Renal cortical epithelial cell (primary cell): ENCODE measurements at places on chromosomes 16 and 17. TPM values are rescaled to one million over a fixed set of nuclear protein-coding genes. Genes with fewer than 3 reads are reported as not detected.

The EDC4 gene
- 48.4 and 62.9 TPM in 2 replicates for total RNA-seq

The DOC2B gene
- 2.8 and 77.6 TPM in 2 replicates for total RNA-seq

The SCARF1 gene
- 0.55 and 1.6 TPM in 2 replicates for total RNA-seq

The NTN1 gene
- 0.94 and 3.1 TPM in 2 replicates for total RNA-seq

The PLK1 gene
- 0.99 and 8.0 TPM in 2 replicates for total RNA-seq

The ATP2A1 gene
- 0.10 TPM in 1 of 2 replicates, not detected in the other for total RNA-seq

The C17orf67 gene
- total RNA-seq: 0.30 and 0.35 TPM in 2 replicates

The CD300LB gene
- total RNA-seq: not detected in 2 replicates

The RHBDL1 gene
- total RNA-seq: 0.94 and 1.6 TPM in 2 replicates

The LRRC36 gene
- 1.6 TPM in 1 of 2 replicates, not detected in the other for total RNA-seq

The HAP1 gene
- 0.17 and 0.45 TPM in 2 replicates for total RNA-seq

The TPSAB1 gene
- not detected in 2 replicates for total RNA-seq

The NPW gene
- 0.10 TPM in 1 of 2 replicates, not detected in the other for total RNA-seq

The SOX9 gene
- 7.1 and 12.9 TPM in 2 replicates for total RNA-seq

The CYGB gene
- 10.3 and 49.8 TPM in 2 replicates for total RNA-seq

The SMTNL2 gene
- total RNA-seq: under 0.01 and 16.1 TPM in 2 replicates

The LRRC3C gene
- not detected in 2 replicates for total RNA-seq

The CFAP52 gene
- total RNA-seq: 1.3 TPM in 1 of 2 replicates, not detected in the other

The SCIMP gene
- not detected in 2 replicates for total RNA-seq

The MAP3K14 gene
- total RNA-seq: 3.1 and 9.9 TPM in 2 replicates
